ENCODE measurements at places on chromosomes 6 and 20.

DNA sequence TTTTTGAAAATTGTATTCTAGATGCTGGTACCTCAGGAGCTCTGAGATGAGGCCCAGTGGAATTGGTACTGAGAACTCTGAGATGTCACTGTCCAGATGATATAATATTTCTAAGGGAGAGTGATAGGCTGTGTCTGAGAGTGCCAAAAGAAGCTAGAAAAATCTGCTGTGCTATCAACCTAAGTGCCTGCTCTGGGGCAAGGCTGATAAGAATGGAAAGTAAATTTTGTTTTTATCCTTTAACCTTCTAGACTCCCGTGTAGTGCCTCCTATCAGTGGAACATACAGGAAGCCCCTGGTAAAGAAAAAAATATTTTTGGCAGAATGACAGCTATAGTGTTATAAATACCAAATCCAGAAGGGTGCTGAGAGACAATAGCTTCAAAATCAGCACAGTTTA, 348.2 kb downstream of the TFAP2B start:
- DNase-seq = no peak

GRCh38 chr6:162306616-162307015, 420.9 kb downstream of the PRKN start:
- no peak for DNase-seq

GRCh38 chr6:32046450-32047083, 8.4 kb downstream of the CYP21A2 start:
- DNase-seq = peak; percentile 46

GRCh38 chr20:52372169-52372568, 180.6 kb upstream of the ZFP64 start:
- DNase-seq = no peak

GRCh38 chr6:113643407-113643770, 213.8 kb upstream of the MARCKS start:
- no peak for DNase-seq

GRCh38 chr6:16295060-16295459, 56.7 kb downstream of the GMPR start:
- DNase-seq = no peak

GRCh38 chr6:133392015-133392414, 150.9 kb downstream of the EYA4 start:
- no peak for DNase-seq

GRCh38 chr6:161544801-161545480, 271.1 kb upstream of the AGPAT4 start:
- no peak for DNase-seq

DNA sequence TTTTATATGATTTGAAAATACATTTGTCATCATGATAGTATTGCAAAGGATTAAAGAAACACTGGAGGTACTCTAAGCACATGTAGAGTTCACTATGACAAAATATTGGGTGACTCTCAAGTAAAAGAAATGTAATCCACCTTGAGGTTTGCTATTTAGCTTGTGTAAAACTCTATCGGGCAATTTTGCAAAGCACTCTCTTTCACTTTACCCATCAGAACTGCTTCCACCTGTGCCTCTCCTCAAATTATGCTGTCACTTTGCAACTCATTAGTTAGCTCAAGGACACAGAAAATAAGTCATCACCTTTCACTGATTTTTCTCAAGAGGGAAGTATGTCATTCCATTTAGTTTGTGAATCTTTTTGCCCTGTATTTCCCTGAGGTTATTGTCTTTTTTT, 14.0 kb downstream of the TRDN start:
- DNase-seq = no peak

GRCh38 chr6:130967502-130968445, 95.3 kb downstream of the EPB41L2 start:
- no peak for DNase-seq

- DNase-seq = no peak
Observed at GRCh38 chr6:83844170-83844569, 9.0 kb upstream of the RIPPLY2 start.

DNA sequence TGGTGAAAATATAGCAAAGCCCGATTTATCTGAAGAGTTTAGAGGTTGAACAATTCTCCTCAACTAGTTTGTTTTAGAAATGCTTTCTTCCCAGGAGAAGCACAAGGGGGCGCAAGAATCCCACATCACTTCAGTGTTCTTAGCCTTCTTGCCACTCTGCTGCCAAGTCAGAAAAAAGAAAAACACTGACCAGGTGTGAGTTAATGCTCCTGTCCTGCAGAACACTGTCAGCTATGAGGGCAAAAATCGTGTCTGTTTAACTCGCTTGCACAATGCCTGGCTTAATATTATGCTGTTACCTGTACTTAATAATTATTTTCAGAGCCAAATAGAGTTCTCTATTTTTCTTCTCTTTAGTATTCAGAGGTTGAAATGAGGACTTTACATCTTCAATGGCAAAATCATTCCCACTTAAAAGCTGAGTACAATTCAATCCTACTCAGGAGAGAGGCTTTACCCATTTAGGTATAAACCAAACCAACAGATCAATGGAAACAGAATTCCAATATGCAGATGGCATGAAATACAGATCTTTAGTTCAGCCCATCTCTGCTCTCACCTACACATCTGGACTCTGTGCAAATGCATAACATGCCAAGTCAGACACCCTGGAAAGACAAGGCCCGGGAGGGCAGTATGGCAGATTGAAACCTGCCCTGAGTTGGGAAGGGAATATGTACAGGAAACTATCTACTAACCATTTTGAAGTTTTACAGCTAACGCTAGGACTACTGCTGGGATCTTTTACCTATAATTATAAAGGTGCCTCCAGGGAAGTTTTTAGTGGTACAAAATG, 71.4 kb upstream of the TULP1 start:
- DNase-seq = peak; percentile 39

DNA sequence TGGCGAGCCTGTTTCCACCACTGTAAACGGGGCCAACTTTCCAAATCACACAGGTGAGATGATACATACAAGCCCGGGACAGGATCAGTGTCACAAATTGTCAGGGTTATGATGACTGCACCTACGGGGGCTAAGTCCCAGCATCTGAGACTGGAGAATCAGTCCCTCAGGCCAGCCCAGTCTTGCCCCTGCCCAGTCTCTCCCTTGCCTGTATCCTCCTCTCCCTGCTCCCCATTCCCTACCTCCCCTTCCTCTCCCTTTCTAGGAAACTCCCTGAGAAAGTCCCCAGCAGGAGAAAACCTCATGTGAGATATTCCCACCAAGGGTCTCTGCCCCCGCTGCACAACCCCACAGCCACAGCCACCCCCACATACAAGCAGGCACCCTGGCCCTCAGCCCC, 1.5 kb downstream of the FOXS1 start:
- no peak for DNase-seq

DNA sequence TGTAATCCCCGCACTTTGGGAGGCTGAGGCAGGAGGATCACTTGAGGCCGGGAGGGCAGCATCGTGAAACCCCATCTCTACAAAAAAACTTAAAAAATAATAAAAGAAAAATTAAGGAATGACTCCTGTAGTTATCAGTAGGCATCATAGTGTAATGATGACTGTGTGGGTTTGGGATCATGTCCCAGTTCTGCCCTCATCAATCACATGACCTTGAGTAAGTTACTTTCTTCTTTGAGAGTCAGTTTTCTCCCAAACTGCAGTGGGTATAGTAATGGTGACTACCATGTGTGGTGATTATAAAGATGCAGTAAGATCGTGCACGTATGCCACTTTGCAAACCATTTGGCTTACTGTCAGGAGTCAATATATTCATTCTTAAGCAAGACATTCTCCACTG, 89.2 kb downstream of the TXNDC5 start:
- no peak for DNase-seq

GRCh38 chr6:122081921-122082320, 317.5 kb upstream of the HSF2 start:
- no peak for DNase-seq

DNA sequence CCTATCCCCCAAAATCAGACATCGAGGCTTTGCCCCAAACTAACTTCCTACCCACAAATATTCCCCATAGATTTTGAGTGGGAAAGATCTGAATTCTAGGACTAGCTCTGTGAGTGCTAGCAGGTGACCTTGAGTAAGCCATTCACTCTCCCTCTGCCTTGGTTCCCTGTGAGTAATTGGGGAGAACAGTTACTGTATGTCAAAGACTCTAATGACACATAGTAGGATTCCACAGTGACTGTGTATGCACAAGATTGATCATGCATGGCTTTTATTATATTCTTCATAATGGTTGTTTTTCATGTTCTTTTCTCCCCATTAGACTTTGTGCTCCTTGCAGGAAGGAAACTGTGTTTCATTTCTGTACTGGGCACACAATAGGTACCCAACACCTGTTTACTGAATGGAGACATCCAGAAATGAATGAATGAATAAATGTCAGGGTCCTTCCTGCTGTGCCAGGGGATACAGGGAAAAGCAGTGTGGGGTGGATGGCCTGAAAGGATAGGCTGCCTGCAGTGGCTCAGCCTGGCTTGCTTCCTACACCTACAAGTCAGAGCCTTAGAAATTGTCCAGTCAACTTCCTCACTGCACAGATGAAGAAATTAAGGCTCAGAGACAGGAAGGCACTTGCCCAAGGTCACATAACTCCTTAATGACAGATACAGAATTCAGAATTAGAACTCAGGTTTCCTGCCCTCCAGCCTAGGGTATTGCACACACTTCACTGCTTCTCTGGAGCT, 901 bp upstream of the TMEM151B start:
- no peak for DNase-seq

- no peak for DNase-seq
Observed at GRCh38 chr6:16872543-16873235, 111.4 kb upstream of the ATXN1 start.

- DNase-seq = no peak
Observed at GRCh38 chr6:52317211-52317610, 32.7 kb upstream of the MCM3 start.

- no peak for DNase-seq
Observed at GRCh38 chr20:33647603-33648395, 14.3 kb upstream of the C20orf144 start.

DNA sequence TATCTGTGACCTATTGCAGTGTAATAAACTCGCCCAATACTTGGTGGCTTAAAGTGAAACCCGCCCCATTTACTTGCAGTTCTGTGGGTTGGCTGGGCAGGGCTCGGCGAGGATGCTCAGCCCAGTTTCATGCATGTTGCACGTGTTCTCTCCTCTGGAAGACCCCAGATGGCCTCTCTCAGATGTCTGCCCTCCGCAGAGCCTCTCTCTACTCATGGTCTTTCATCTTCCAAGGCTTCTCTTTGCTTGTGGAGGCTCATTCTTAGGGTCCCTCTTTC, 251.4 kb downstream of the SOD2 start:
- no peak for DNase-seq

- no peak for DNase-seq
Observed at GRCh38 chr6:141326925-141327324, 805.8 kb upstream of the GJE1 start.

DNA sequence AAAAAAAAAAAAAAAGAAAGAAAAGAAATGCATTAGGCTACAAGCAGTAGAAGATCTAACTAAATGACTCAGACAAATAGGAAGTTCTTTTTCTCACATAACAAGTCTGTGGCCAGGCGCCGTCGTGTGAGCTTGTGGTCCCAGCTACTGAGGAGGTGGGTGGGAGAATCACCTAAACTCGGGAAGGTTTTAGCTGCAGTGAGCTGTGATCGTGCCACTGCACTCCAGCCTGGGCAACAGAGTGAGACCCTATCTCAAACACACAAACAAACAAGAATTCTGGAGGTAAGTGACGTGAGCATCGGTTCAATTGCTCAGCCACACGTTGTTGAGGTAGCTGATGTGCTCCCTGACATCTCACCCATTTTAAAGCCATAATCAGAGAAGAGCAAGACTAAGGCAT, 37.9 kb upstream of the SLC23A2 start:
- no peak for DNase-seq

- no peak for DNase-seq
Observed at GRCh38 chr6:165272585-165272984, 36.8 kb downstream of the C6orf118 start.

GRCh38 chr6:21533678-21534077, 59.9 kb upstream of the SOX4 start:
- DNase-seq = no peak

DNA sequence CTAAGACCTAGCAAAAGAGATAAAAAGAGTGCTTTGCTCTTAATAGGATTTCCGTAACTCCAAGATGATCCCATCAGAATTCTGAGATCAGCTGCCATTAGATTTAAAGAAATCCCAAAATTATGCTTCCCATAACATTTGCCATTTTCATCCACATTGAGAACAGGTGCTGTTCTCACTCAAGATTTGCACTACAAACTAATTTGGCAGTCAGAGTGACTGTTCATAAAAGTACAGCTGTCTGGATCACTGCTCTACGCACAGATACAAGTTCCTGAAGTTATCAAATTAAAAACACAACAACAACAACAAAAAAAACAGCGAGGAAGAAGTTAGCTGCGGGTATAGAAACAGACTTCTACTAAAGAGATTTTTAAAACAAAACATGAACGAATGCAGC, 58.1 kb downstream of the ASCC3 start:
- DNase-seq = no peak

DNA sequence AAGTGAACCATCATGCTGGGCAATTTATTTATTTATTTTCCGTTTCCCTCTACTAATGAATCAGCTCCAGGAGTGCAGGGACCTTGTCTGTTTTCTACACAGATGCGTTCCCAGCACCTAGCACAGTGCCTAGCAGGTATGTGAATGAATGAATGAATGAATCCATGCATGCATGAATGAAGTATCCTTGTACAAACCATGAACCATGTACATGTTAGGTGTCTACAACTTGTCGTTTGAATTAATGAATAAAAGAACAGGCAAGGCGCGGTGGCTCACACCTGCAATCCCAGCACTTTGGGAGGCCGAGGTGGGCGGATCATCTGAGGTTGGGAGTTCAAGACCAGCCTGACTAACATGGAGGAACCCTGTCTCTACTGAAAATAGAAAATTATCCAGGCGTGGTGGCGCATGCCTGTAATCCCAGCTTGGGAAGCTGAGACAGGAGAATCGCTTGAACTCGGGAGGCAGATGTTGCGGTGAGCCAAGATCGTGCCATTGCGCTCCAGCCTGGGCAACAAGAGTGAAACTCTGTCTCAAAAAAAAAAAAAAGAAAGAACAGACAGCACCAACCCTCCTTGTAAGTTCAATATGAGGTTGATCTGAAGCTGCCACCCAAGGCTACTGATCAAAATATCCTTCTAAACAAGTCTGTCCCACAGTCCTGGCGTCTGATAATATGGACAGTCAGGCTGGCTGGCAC, 27.3 kb upstream of the SLC9A8 start:
- DNase-seq = no peak

- DNase-seq = peak; percentile 44
Observed at GRCh38 chr6:153150752-153151440, 19.8 kb upstream of the RGS17 start.

GRCh38 chr6:3009930-3010329, 10.2 kb downstream of the NQO2 start:
- DNase-seq = no peak

DNA sequence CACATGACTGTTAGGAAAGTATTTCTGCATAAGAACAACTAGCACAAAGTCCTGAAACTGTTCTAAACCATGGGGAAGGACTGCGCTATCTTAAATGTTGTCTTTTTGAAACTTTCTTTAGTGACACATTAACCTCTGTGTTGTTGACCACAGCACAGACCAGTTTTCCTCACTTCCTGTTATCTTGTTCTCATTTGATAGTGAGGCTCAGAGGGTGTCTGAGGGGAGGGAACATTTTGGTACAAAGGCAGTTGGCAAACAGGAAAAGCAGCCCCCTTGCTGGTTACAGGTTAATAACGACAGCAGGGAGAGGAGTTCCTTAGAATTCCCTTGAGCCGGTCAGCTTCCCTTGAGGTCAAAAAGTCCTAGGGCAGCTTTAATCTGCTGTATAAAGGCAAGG, 143.5 kb upstream of the BMP2 start:
- no peak for DNase-seq

- DNase-seq = no peak
Observed at GRCh38 chr6:138272533-138273315, 54.4 kb upstream of the PBOV1 start.

Measured in DMS79 (cell line).